ENCODE measurements at places on chromosomes 2 and 18.
A peak's percentile ranks its signal among the peaks of the same experiment; 100 is the strongest.

DNA sequence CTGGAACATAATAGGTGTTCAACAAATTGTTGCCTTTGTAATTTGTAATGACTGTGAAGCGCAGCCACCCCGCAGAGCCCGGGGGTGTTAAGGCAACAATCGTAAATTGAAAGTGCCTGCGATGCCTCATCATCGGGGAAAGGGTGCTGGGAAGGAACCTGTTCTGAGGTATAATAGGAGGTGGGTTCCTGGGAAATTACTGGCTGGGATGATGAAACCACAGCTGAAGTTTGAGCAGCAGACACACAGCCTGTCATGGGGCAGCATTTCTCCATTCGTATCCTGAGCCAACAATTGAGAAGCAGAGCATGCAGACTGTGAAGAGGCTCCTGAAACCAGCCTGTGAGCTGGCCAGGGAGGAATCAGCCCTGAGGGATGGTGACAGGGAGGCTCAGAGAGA lies 404.0 kb upstream of the MYT1L start:
- DNase-seq, result no peak

DNA sequence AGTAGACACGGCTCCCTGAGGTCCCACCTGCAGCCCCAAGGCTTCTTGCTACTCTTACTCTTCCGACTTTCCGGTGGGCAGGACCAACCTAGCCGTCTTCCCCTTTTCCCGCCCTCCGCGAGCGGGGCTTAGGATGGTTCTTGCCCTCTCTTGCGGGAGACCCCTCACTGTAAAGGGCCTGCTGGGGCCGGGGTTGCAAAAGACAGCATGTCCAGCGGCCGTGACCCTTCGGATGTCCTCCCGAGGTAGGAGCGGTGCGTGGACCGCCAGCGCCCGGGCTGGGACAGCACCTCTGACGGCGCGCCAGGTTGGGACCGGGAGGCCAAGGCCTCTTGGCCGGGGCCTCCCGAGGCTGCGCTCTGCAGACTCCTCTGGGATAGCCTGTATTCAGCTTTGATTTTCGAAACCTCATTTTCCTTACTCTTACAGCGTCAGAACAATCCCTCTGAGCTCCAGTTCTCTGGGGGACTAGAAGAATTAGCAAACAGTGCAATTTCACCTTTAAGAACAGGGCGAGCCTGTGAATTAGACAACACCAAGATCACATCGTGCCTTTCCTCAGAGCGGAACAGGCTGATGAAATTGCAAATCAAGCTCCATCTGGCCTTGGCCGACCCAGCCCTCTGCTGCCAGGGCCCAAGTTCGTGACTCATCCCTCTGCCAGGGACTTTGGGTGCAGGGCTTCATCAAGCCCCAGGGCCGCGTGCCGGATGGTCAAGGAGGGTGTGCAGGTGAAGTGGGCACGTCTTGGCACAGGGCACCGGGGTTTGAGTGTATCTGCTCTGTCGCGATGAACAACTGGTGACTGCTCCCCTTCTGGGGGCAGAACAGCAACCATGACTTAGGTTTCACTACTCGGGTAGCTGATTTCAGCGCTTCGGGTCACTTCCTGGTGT lies 777 bp downstream of the MOCOS start:
- DNase-seq, result no peak

- DNase-seq, result no peak
These were observed 90.3 kb upstream of the PHLPP1 start for GRCh38 chr18:62625019-62625418.

- no peak for DNase-seq
These were observed 190.8 kb downstream of the SH3BP4 start for GRCh38 chr2:235142601-235143000.

DNA sequence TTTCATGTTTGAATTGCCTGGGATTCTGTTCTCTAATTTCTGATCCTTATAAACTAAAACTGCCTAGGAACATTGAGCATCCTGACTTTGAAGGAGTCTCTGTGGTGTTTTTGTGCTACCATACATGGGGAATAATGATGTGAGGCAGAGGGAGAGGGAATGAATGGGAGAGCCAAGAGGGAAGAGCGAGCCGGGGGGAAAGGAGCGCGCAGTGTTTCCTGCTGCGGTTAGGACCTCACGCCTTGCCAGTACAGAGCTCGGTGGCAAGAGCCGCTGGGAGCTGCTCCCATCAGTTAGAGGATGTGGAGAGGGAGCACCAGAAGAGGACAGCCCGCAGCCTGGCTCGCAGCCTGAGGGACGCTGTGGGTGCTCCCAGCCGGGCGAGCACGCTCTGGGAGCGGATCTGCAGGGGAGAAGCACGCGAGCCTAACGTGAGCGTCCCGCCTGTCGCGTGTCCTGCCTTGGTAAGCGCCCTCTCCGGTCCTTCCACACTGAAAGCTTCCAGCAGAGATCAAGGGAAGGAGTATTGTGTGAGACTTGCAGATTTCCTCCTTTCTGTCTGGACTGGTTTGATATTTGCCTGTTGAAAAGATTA lies 114.7 kb downstream of the FAM210A start:
- DNase-seq, result no peak

DNA sequence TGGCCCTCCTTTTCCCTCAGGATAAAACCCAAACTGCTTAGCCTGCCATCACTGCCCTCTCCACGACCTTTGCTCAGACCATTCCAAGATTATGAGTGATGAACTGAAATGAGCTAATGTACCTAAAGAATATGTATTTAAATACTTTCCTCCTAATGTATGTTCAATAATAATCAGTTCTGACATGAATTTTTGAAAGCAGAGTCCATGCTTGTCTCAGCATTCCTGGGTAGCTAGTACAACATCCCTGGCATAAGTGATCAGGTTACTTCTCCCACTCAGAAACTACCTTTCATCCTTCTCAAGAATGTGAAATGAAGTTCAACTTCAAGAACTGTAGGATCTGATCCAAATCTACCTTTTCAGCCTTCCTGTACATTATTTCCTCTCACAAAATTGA lies 103.6 kb downstream of the UNC80 start:
- no peak for DNase-seq

DNA sequence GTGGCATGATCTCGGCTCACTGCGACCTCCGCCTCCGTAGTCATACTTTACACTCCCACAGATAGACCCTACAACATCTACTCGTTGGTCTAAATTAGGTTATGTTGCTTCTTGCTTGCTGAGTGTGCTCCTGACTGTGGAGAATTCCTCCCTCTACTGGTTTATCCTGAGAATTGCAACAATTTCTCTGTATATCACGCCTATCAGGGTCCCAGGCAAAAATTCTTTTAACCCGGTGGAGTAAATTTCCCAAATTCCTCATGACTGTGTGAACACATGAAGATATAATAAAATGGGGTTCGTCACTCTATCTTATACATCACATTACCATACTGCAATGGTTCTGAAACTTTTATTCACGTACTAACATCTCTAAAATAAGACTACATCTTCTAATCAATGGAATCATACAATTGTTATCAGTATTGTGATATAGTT lies 156.7 kb downstream of the EVA1A start:
- DNase-seq, result no peak

DNA sequence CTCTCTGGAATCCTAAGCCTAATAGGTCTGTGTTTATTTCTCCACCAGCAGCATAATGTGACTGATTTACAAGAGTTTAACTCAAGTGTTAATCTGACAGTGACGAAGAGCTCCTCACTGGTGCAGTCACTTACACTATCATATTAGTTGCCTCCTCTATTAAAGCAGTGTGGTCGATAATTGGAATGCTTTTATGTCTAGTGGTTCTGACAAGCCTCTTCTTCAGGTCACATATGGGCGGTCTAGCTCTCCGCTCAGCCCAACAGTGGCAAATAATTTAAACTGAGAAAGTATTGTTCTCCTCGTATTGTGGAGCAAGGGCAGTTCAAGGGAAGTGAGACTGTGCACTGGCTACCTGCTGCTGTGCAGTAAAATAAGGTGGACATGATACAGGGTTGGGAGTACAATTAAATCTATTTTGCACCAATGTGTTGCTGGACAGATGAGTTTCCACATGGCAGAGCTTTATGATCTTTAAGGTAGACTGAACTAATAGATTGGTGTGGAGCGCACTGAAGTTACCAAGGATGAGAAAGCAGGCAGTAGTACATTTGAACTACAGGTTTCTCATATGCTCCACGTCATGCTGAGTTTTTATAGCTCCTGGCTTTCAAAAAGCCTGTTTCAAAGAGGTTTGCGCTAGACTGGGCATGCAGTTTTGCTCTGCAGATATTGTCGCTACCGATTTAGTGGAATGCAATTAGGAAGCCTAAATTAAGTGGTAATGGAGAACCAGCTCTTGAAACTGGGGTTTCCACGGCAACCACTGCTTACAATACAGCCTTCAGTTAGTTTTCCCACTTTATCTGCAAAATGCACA lies 151.7 kb upstream of the POU3F3 start:
- DNase-seq, result no peak

DNA sequence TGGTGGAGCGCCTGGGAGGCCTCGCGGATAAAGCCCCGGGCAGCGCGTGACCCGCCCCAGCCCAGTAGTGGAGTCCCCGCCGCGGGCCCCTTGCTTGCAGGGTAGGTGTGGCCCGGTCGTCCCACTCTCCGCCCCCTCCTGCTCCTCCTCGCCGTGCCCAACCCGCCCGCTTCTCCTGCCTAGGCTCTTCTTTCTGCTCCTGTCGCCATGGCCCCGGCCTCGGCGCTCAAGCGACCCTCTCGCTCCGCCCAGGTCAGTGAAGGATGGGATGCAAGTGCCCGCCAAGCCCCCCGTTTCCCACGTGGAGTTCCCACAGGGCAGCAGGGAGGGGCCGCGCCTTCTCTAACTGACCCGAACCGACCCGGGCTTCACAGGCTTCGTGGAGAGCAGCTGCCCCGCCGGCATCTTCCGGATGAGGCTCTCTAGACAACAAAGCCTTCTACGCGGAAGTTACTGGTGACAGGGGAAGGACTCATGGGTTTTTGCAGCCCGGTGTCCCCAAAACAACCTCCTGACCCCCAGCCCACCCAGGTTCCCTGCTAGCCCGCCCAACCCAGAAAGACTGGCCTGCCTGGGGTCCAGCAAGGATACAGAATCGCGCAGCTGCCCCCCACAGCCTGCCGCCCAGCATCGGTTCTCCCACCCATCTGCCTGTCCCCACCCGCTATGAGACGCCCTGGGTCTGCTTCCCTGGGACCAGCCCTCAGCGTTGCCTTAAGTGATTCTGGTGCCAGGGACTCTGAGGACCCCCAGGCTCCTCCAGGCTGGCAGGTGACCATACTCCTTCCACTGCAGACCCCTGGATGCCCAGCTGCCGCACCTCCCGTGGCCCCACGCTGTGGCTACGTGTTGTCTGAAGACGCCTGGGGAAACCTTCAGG lies 32.8 kb downstream of the TTC32 start:
- peak; percentile 43 for DNase-seq

DNA sequence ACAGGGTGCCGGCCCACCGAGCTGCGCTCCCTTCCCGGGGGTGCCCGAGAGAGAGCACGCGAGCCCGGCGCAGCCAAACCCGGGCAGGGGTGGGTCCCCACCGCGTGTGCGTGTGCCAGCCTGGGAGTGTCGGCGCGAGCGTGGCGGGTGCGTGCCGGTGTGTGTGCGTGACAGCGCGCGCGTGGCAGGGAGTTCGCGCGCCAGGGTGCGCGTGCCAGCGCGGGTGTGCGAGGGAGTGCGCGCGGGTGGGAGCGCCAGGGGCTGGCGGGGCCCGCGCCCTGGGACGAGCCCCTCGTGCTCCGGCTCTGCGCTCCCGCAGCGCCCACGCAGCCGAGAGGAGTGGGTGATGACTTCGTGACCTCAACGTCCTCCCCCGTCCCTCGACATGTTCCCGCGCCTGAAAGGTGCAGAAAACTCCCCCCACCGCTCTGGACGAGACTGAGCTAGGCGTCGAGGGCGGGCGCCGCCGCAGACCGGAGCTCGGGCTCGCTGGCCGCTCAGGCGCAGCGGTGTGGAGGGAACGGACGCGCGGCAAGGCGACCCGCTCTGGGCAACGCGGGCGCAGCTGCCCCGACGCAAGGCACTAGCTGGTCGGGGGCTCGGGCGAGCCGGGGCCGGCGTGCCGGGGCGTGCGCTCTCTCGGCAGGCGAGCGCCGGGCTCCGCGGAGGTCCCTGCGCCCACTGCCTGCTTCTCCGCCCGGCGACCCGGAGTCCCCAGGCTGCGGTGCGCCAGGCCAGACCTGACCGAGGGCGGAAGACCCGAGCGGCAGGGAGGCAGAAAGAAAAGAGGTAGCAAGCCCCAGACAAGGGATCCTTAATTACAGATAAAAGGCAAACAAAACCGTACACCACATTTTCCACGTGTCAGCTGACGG lies 582.8 kb downstream of the ZEB2 start:
- DNase-seq, result peak; percentile 9

- DNase-seq, result no peak
These were observed 133.4 kb downstream of the RGPD3 start for GRCh38 chr2:106334802-106335201.

DNA sequence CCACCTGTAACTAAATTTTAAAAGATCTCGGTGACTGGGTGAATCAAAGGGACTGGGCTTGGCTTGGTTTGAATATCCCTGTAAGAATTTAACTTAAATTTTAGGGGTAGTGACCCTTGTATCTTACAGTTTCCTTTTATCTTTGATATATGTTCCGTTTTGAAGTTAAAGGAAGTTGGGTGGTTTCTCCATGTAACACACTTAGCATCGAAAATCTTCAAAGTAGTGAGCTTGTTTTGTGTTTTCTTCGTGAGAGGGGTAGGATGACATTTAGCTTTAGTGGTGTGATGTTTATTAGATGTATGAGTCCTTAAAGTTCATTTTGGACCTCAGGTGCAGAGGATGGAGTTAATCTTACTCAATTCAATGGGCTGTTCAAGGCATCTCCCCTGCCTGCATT lies 1.6 kb downstream of the WDR7 start:
- no peak for DNase-seq

DNA sequence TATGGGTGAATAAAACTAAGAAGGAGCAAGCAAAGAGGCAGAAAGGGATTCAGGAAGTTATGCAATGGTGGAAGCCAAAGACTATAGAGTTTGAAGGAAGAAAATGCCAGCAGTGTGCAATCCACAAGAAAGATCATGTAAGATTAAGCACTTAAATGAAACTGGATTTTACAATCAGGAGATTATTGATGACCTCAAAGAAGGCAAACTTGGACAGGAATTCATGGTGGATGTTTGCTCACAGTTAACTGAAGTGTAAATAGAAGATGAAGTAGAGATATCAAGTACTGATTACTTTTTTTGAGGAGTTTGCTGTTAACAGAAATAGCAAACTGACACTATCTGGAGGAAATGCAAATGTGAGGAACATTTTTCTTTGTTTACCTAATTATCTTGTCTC lies 308.9 kb downstream of the RND3 start:
- DNase-seq, result no peak

DNA sequence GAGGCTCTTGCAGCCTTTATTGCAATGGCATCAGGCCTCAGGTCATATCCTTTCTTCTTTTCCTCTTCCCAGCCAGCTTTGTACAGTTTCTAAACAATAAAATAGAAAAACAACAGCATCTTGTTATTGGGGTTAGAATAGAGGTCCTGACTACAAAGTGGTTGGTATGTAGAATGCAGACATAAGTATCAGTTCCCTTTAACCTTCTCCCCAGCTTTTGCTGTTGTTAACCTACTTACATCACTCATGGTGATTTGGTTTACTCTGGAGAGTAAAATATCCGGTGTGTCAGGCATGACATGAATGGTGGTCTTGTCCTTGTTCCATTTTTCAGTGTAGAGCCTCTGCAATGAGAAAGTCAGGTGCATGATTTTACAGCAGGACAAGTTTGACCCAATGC lies 69.8 kb downstream of the NEB start:
- DNase-seq, result no peak

- DNase-seq, result no peak
These were observed 167.2 kb downstream of the MAP2 start for GRCh38 chr2:209591021-209591420.

GRCh38 chr2:54227798-54228197 lies 28.2 kb downstream of the TSPYL6 start:
- DNase-seq, result no peak

- DNase-seq, result no peak
These were observed 170.4 kb downstream of the NCK2 start for GRCh38 chr2:105915005-105915558.
